K562 (cell line): ENCODE measurements at places on chromosomes 7 and 10. TPM values are rescaled to one million over a fixed set of nuclear protein-coding genes. Genes with fewer than 3 reads are reported as not detected.

DNA sequence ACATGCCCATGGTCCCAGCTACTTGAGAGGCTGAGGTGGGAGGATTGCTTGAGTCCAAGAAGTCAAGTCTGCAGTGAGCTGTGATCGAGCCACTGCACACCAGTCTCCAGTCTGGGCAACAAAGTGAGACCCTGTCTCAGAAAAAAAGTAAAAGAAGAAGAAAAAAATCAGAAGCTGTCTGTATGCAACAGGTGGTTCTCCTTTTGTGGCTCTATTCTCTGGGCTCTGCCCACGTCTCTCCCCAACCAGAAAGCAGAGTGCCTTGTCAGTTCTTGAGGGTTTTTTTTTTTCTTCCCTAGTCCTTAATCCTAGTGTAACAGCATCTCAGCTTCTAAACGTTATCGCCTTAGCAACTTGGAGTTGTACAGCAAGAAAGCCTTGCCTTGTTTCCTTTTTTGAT is 89.5 kb downstream of the PRKCQ start:
- no peak overlapping the region for H3K4me3 ChIP-seq
- H3K27me3 ChIP-seq: no peaks in the 10 kb centered on the region
- no peak overlapping the region for H3K27ac ChIP-seq
- peaks cover 19% of the 10 kb centered on the region for H3K36me3 ChIP-seq
- no peak for DNase-seq

DNA sequence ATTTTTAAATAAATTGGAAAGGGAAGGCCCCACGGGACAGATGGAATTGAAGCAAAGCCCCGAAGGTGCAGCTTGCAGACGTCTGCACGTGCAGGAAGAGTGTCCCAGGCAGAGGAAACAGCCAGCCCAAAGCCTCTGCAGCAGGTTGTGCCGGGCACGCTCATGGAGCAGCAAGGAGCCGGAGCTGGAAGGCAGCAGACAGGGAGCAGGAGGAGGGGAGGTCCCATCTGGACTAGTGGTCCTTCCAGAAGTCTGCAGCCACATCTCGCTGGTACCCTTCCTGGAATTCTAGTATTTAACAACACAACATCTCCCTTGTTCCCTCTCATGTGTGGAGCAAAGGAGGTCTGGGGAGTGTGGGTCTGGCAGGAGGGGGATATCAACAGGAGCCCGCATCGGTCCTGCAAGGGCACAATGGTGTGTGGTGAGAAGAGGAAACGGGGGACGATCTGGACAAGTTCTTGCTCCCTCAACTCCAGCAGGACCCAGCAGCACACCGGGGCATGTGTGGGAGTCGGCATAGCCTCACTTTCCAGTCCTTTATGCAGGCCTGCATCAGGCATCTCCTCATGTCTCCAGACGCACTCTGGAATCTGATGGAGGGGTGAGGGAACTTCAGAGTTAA is 169.3 kb downstream of the GRID1 start:
- H3K36me3 ChIP-seq: no peaks in the 10 kb centered on the region
- no peaks in the 10 kb centered on the region for H3K27me3 ChIP-seq
- no peak for DNase-seq
- no peaks in the 10 kb centered on the region for H3K4me1 ChIP-seq

GRCh38 chr7:68547799-68548198 is 1050.5 kb upstream of the AUTS2 start:
- no peaks in the 10 kb centered on the region for H3K36me3 ChIP-seq
- no peak for DNase-seq
- H3K27ac ChIP-seq: no peak overlapping the region
- no peaks in the 10 kb centered on the region for H3K27me3 ChIP-seq
- no peaks in the 10 kb centered on the region for H3K4me1 ChIP-seq

DNA sequence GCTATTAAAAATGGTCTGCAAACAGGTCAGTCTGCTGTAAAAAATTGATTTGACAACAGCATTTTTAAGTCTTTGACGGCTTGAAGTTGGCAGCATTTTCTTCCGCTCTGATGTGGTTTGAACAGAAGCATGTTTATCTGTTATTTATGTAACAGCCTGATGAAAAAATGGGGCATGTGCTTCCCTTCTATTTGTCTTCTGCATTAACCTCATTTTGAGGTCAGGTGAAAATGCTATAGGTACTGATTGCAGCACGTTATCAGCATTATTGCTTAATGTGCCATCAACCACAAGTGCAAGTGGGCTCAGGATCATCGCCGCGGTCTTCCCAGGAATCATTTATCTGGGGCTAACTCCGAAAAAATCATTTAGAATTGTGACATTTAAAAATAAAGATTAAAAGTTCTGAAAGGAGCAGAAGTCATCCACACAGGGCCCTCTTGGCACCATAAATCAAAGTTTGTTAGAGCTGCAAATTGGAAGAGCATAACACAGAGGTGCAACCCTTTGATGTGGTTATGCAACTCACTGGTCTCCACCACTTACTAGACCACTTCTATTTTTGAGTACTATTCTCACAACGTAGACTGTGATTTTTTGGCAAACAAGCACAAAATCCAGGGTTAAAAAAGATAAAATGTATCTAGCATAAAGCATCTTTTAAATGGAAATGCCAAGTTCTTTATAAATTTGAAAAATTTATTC is 307.7 kb downstream of the MDFIC start:
- no peaks in the 10 kb centered on the region for H3K27me3 ChIP-seq
- H3K4me1 ChIP-seq: no peaks in the 10 kb centered on the region
- H3K36me3 ChIP-seq: no peaks in the 10 kb centered on the region
- H3K27ac ChIP-seq: no peak overlapping the region

- no peaks in the 10 kb centered on the region; the same call in 1 of the 2 replicates for H3K4me1 ChIP-seq
- H3K4me3 ChIP-seq: no peak overlapping the region
- no peak overlapping the region for H3K27ac ChIP-seq
- no peaks in the 10 kb centered on the region for H3K36me3 ChIP-seq
- H3K27me3 ChIP-seq: no peaks in the 10 kb centered on the region
- DNase-seq: no peak
Measured at GRCh38 chr10:112981553-112981952, 31.5 kb downstream of the TCF7L2 start.

DNA sequence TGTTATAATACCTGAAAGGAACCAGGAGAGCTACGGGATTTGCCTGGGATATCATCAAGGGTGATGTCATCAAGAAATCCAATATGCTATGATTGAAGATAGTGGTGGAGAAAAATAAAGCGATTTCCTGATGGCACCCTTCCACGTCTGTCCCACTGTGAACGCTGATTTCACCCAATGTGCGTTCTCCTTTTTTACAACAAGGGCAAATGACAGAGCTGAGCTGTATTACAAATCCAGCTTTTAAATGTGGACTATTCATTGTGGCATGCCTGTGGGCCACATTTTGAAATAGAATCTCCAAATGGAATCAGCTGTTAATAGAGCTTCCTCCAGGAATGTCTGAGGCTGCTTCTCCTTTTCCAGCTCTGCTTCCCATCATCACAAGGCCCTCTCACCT is 23.3 kb downstream of the SLC13A4 start:
- H3K4me1 ChIP-seq: peaks cover 13% of the 10 kb centered on the region
- no peaks in the 10 kb centered on the region for H3K36me3 ChIP-seq
- H3K4me3 ChIP-seq: no peak overlapping the region
- peaks cover 9% of the 10 kb centered on the region; the same call in 2 of the 3 replicates for H3K27me3 ChIP-seq
- no peak overlapping the region for H3K27ac ChIP-seq

- no peak for DNase-seq
- no peaks in the 10 kb centered on the region for H3K36me3 ChIP-seq
- no peaks in the 10 kb centered on the region for H3K27me3 ChIP-seq
Measured at GRCh38 chr7:28988091-28988490, 30.0 kb upstream of the TRIL start.

GRCh38 chr7:101171442-101171837 is 6.1 kb upstream of the VGF start:
- DNase-seq: no peak
- H3K36me3 ChIP-seq: no peaks in the 10 kb centered on the region
- H3K27me3 ChIP-seq: peaks cover 37% of the 10 kb centered on the region
- peaks cover 21% of the 10 kb centered on the region for H3K4me1 ChIP-seq

DNA sequence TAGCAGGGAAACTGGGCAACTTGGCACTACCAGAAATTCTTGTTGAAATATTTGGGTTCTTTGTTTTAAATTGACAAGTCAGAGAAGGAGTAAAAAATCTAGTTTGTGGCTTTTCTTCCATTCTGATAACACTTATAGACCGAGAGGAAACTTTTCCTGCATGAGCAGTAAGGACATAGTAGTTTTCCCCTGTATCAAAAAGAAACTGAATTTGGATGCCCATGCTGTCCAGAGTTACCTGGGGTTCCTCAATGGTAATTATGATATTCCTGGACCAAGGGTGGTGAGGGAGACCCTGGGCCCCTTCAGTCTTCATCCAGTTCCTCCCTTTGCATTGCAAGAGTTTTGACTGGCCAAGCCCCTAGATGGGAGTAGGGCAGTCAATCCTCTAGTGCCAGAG is 19.9 kb upstream of the STEAP2 start:
- DNase-seq: no peak
- H3K36me3 ChIP-seq: no peaks in the 10 kb centered on the region
- H3K4me3 ChIP-seq: no peak overlapping the region
- no peak overlapping the region for H3K27ac ChIP-seq

DNA sequence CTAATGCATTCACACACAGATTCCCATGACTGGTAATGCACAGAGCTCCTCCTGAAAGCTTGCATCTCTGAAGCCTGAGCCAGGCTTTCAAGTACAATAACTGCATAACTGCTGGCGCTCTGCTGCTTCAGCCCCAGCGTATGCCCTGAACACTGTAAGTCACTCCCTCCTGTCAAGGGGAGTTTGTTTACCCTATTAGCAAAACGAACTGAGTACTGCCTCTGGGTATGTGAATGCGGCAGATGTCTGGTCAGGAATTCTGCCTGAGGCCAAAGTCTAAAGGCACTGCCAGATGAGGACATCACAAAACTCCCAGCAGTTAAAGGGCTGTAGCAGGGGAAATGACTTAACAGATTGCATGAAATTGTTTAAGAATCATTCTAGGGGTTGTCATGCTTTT is 97.7 kb downstream of the NRCAM start:
- no peak overlapping the region for H3K4me3 ChIP-seq
- H3K36me3 ChIP-seq: no peaks in the 10 kb centered on the region
- DNase-seq: no peak
- no peak overlapping the region for H3K27ac ChIP-seq

GRCh38 chr10:62327885-62328284 is 46.3 kb upstream of the ZNF365 start:
- no peak for DNase-seq
- no peaks in the 10 kb centered on the region for H3K36me3 ChIP-seq
- no peak overlapping the region for H3K4me3 ChIP-seq
- H3K4me1 ChIP-seq: no peaks in the 10 kb centered on the region
- no peak overlapping the region for H3K27ac ChIP-seq
- H3K27me3 ChIP-seq: no peaks in the 10 kb centered on the region

DNA sequence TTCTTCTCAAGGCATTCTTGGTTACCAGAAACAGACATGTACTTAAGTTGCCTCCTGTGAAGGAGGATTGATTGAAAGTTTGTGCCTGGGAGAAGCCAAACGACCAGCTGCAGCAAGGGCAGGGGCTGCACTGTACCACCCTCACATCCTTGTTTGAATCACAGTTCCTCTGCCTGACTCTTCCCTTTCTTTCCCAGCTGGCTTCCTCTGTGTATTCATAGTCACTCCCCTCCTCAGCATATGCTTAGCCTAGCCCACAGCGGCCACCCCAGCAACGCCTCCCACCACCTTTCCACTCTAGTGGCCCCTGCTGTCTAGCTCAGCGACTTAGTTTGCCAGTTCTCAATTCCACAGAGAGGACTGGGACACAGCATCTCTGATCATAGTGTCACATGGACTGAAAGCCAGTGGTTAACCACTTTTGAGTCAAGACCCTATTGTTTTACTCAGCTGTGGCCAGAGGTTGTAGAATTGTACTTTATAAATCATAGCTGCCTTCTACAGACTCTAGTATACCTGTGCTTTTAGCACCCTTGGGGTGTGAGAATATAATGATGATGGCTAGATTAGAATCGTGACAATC is 643.0 kb downstream of the SUGCT start:
- no peak overlapping the region for H3K4me3 ChIP-seq
- H3K27ac ChIP-seq: no peak overlapping the region
- H3K36me3 ChIP-seq: no peaks in the 10 kb centered on the region

DNA sequence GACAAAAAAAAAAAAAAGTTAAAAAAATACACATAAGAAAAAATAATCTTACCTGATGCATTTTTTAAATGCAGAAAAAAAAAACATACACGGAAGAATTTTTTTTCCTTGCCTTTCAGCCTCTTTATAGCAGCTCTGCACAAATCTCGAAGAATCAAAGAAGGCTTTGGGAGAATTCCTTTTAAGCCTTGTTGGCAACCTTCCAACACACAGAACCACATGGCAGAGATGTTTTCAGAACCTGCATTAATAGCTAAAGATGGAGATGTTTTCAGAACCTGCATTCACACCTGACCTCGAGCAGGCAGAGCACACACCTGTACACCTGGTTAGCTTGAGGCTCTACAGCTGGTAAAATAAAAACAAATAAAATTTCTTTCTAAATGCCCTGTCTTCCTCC is 65.6 kb downstream of the DOCK4 start:
- H3K4me1 ChIP-seq: no peaks in the 10 kb centered on the region
- no peak overlapping the region for H3K27ac ChIP-seq
- no peak overlapping the region for H3K4me3 ChIP-seq
- H3K27me3 ChIP-seq: no peaks in the 10 kb centered on the region
- no peak for DNase-seq
- H3K36me3 ChIP-seq: no peaks in the 10 kb centered on the region

DNA sequence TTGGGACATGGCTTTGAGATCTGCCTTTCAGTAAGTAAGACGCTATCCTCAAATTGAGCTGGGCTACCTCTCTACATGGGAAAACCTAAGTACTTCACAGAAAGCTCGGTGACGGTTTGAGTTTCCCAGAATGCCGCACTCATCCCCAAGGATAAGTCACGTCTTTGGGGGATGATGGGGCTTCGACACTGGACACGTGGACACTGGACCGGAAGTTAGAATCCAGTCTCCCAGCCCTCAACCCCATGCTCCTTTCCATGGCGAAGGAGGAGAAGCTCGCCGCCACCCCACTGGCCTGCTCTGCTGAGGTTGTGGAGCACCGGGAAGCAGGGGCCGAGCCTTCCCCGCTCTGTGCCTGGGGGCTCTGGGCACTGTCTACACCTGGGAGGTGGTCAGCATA is 27.5 kb downstream of the PTPRE start:
- no peak for DNase-seq
- no peak overlapping the region for H3K4me3 ChIP-seq
- H3K4me1 ChIP-seq: no peaks in the 10 kb centered on the region
- peaks cover 17% of the 10 kb centered on the region for H3K27me3 ChIP-seq

- no peaks in the 10 kb centered on the region for H3K27me3 ChIP-seq
- H3K36me3 ChIP-seq: no peaks in the 10 kb centered on the region
- peak; percentile 70 for DNase-seq
- no peak overlapping the region; the same call in 2 of the 3 replicates for H3K27ac ChIP-seq
- H3K4me3 ChIP-seq: no peak overlapping the region
Measured at GRCh38 chr10:22737587-22737986, 23.2 kb upstream of the PIP4K2A start.

LIPF gene
- not detected in 2 replicates for polyA plus RNA-seq

FAM25A gene
- not detected in 2 replicates for polyA plus RNA-seq

PPRC1 gene
- polyA plus RNA-seq: 24.1 and 27.4 TPM in 2 replicates

BUB3 gene
- polyA plus RNA-seq: 226 and 272 TPM in 2 replicates

GJD4 gene
- not detected in 2 replicates for polyA plus RNA-seq

MMD2 gene
- polyA plus RNA-seq: not detected in 2 replicates

PLA2G12B gene
- not detected in 2 replicates for polyA plus RNA-seq

ZNF239 gene
- polyA plus RNA-seq: 17.7 and 18.3 TPM in 2 replicates

LZTS2 gene
- polyA plus RNA-seq: 42.5 and 43.7 TPM in 2 replicates
